Ammon's horn (tissue), 1 donor: ENCODE measurements at places on chromosomes 16 and 17.

GRCh38 chr17:55641676-55642081 is 81.0 kb downstream of the TMEM100 start:
- DNase-seq: peak; percentile 55

DNA sequence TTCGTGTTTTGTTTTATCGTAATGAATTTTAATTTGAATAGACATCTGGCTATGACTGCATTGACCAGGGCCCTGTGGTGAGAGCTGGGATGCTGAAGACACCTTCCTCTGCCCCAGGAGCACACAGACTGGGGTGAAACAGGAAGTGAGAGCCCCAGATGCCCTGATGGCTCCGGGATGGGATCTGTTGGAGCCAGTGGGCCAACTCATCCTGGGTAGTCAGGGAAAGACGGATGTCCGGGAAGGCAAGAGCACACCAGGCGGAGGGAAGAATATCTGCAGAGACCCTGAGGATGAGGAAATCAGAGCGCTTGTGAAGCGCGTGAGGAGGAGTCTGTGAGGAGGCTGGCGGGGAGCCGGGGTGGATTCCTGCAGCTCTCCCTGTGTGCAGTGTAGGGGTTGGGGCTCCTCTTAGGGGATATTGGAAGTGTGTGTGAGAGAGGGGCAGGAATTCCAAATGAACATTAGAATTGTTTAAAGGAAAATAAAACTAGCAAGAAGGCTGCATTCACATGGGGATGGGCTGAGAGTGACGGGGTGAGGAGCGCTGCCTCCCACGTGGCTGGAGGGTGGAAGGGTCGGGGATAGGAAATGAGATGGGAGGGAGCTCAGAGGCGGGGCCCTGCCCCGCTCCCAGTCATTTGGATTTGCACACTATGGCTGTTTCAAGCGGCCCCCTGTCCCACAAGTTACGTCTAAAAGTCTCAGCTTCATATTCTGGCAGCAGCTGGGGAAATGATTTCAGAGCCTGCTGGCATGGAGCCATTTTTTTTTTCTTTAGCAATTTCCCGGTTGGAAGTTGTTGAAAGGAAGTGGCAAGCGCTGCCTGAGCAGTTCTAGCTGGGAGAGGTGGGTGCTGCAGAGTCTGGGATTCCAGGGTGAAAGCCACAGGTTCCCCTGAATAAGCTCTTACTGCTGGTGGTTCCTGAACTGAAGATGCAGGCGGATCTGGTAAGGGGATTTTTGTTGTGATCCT is 71.2 kb upstream of the LGALS9 start:
- DNase-seq: no peak

DNA sequence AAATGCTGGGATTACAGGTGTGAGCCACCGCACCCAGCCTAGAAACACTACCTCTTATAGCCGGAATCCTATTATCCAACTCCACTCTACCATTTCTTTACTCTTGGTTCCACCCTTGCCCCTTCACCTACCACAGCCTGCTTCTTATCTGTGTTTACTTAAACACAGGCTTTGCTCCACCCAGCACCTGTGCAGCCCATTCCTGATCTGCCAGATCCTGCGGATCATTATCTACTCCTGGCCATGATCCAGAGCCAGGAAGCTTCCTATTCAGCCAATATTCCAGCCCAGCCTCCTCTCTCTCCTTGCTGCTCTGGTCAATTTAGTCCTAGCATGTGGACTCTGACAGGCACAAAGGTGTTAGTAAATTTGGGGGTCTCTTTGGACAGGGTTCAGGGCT is 98.8 kb upstream of the MED13 start:
- no peak for DNase-seq

- DNase-seq: no peak
Observed at GRCh38 chr17:79912552-79913330, 73.5 kb upstream of the CBX4 start.

- DNase-seq: no peak
Observed at GRCh38 chr17:45985447-45985846, 13.6 kb upstream of the STH start.

- DNase-seq: no peak
Observed at GRCh38 chr17:17207998-17208397, 1.9 kb upstream of the PLD6 start.

DNA sequence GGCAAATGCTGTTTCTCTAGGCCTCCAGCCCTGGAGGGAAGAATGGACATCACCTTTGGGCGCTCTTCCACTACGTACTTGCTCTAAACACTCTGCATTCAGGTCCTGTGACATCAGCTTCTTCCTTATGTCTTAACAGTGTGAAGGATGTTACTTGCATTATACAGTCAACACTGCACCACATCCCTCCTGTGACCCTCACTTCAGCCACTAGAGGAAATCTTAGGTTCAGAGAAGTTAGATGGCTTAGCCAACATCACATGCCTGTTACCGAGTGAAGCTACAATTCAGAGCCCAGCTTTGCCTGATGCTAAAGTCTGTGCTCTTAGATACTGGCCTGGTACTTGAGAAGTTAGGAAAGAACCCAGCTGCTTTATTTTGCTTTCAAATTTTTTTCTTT is 18.3 kb downstream of the UBFD1 start:
- no peak for DNase-seq

GRCh38 chr16:67893743-67894399 is 817 bp downstream of the PSKH1 start:
- no peak for DNase-seq

DNA sequence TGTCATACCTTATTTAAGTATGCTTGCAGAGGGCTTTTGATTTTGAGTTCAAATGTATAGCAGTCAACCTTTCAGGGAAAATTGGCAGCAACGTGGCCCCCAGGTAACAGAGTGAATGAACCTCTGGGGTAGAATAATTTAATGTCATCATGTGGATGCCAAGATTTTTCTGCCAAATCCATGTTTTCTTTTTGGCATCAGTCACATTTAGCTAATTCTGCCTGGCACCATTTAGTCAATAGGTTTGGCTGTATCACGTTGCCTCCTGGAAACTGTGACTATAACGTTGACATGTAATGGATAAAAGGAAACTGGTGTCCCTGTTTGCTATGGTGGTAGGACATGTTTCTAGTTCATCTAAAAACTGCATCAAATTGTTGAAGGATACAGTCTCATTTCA is 115.5 kb downstream of the HS3ST2 start:
- no peak for DNase-seq

DNA sequence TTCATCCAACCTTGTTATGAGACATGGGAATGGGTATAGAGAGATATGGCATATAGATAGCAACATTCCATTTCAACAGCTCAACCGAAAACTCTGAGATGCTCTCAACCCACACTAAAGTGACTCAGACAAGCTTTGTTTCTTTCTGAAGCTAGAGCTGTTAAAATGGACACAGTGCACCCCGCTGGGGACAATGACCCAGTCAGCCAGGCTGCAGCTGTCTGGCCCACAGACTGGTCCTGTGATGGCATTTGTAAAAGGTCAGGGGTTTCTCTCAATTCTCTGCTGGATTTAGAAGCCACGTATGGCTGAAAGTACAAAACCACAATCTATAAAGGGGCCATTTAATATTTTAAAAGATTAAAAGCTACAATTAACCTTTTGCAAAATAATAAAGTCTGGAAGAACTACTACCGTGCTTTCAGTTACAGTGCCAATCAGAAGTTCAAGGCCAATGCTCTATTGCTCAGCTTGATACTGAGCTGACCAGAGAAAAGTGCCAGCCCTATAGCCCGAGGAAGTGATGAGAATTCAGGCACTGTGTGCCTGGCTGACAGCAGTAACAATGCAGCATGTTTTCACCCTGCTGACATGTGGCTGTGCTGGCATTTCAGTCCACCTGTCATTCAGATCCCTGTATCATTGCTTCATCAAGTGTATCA is 60.2 kb downstream of the TEX2 start:
- DNase-seq: peak; percentile 88

GRCh38 chr17:63463771-63464170 is 13.1 kb upstream of the ACE start:
- no peak for DNase-seq

- DNase-seq: no peak
Observed at GRCh38 chr16:85390511-85391174, 222.5 kb upstream of the GSE1 start.

DNA sequence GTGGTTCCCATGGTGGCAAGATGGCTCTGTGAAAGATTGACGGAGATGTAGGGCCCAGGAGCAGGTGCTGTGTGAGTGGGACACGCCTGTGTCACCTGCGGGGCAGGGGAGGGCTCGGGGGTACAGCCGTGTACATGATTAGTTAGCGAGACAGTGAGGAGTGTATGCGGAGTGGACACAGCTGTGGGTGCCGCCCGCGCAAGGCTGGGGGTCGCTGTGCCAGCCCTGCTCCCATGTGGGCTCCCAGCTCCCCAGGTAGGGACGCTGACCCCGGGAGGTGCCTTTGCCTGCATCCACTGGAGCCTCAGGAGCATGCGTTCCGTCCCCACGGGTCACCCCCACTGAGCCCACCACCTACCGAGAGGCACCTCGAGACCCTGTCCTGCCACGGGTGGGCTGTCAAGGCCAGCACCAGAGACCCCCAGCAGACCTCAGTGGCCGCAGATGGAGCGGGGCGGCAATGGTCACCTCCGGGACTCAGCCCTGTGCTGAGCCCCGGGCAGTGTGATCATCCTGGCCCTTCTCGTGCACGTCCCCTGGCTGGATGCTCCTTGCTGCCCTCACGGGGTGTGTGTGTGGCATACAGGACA is 7.4 kb downstream of the CAPN15 start:
- no peak for DNase-seq

- no peak for DNase-seq
Observed at GRCh38 chr17:27461192-27461859, 5.1 kb downstream of the KSR1 start.

GRCh38 chr16:31181102-31181830 is 1.3 kb downstream of the FUS start:
- DNase-seq: no peak

- no peak for DNase-seq
Observed at GRCh38 chr16:80527297-80527696, 13.5 kb upstream of the DYNLRB2 start.

DNA sequence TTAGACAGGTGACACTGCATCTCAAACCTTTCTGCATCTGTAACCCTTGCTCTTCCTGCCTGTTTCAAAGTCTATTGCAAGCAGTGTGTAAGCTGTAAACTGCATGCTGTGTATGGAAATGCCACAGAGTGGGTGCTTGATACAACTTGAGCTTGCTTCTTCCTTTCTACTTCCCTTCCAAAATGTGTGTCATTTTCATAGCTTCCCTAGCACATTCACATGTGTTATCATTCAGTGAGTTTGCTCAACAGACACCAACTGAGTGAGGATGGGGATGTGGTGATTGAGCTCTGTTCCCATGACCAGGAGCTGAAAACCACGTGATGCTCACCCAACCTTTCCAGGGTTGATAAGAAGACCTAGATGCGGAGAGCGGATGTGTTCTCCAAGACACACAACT is 111.1 kb downstream of the VAT1L start:
- DNase-seq: no peak

GRCh38 chr16:65222049-65222448 is 100.2 kb upstream of the CDH11 start:
- no peak for DNase-seq

DNA sequence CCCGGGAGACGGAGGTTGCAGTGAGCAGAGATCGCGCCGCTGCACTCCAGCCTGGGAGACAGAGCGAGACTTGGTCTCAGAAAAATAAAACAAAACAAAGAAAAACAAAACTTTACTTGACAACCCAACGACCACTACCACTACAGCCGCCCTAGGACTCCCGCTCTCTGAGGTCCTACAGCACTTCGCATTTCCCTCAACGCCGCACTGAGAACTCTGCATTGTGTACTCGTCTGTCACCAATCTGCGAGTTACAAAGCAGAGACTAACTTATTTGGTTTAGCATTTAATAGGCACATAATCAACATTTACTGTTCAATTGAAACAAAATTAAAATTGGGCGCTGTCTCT is 479 bp upstream of the ZNF207 start:
- DNase-seq: peak; percentile 56
